IPS DF 6.9 (cell line): ENCODE measurements at places on chromosomes 1 and 21.

DNA sequence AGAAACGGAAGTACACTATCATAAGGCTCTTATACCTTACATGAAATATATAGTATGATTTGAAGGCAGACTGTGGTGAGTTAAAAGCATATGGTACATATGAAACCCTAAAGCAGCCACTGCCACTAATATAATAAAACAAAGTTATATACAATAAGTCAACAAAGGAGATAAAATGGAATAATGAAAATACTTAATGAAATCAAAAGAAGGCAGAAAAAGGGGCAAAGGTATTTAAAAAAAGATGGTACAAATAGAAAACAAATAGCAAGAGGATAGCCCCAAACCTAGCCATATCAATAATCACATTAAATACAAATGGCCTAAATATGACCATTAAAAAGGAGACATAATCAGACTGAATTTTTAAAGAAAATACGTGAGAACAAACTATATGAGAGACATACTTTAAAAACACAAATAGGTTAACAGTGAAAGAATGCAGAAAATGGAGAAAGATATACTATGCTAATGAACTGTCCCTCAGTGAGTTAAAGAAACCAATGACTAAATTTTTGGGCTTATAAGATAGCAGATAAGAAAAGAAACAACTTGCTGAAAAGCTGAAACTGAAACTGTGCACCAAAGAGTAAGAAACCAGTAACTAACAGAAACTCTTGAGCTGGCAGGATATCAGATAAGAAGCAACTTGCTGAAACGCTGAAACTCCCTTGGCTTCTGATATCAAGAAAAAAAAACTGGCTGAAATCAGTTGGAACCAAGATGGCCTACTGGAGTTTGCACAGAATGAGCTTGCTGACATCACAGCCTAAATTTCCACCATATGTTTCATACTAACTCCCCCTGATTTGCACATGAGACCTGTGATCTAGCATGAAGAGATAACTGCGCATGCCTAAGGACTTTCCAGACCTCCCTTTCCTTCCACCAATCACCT lies 44.3 kb upstream of the IL10 start:
- no peak for DNase-seq

GRCh38 chr1:205444300-205444930 lies 11.4 kb downstream of the BLACAT1 start:
- no peak for DNase-seq

DNA sequence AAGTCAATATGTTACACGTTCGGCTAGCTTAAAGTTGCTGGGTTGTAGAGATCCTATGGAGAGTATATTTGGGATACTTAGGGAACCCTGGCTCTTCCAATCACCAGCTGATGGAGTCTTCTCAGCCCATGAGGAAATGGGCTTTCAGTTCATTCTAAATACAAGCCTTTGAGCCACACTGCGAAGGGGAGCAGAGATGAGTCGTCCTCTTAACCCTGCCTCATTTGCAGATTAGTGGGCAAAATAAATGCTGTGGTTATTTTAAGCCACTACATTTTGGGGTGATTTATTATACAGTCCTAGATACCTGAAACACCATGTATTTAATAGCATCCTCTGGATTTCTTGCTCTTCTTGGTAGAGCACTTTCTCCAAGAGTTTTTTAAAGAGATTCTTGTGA lies 19.0 kb upstream of the VCAM1 start:
- no peak for DNase-seq

- DNase-seq: no peak
These were observed 64.3 kb downstream of the DMRTA2 start for GRCh38 chr1:50358962-50359361.
